ENCODE measurements at places on chromosomes 1 and 21.

- no peak for DNase-seq
- no peaks in the 10 kb centered on the region for H3K27me3 ChIP-seq
- no peaks in the 10 kb centered on the region for H3K4me1 ChIP-seq
These were observed 57.1 kb upstream of the NFASC start for GRCh38 chr1:204813522-204813921.

- H3K4me3 ChIP-seq, result no peak overlapping the region
- no peaks in the 10 kb centered on the region for H3K4me1 ChIP-seq
- no peaks in the 10 kb centered on the region for H3K36me3 ChIP-seq
These were observed 169.4 kb downstream of the C1orf94 start for GRCh38 chr1:34346128-34346527.

- H3K27me3 ChIP-seq, result no peaks in the 10 kb centered on the region
- H3K4me1 ChIP-seq, result no peaks in the 10 kb centered on the region
- H3K36me3 ChIP-seq, result no peaks in the 10 kb centered on the region
- no peak overlapping the region for H3K27ac ChIP-seq
- no peak for DNase-seq
These were observed 255.1 kb upstream of the FGGY start for GRCh38 chr1:59041646-59042277.

GRCh38 chr1:78101514-78101913 is 55.7 kb downstream of the GIPC2 start:
- DNase-seq, result no peak
- peaks cover 16% of the 10 kb centered on the region for H3K4me1 ChIP-seq
- H3K27me3 ChIP-seq, result no peaks in the 10 kb centered on the region
- H3K27ac ChIP-seq, result no peak overlapping the region
- no peak overlapping the region for H3K4me3 ChIP-seq
- no peaks in the 10 kb centered on the region for H3K36me3 ChIP-seq

DNA sequence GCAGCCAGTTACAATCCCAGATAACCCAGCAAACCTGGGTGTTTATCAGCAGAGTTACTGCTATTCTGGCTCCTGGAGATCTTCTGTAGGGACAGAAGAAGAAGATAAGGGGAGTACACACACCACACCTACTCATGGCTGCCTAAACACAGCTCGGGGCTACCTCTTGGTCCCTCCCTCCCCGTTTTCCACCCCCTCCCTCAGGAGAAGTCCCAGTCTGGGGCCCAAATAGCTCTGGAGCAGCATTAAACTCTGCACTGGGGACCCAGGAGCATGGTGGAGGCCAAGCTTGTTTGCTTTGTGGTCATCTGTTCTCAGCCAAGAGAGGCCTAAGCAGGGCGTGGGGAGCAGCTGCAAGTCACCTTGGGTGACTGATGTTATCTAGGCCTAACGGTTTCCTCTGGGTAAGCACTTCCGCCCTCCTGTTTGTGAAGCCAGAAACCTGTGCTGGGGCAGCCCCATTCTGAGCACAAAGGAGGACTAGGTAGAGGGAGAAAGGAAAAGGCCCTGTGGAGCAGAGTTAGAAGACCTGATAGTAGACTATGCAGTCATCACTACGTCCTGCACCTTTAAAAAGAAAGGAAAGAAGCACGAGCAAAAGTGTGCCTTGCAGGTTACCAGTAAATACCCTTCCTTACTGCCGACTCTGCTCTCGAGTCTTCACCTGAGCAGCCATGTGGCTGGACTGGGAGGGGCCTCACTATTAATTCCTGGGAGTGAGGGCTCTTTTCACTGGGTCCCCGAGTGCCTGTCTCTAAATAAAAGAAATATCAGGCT is 2.0 kb upstream of the RCSD1 start:
- H3K27me3 ChIP-seq, result no peaks in the 10 kb centered on the region
- DNase-seq, result no peak
- no peaks in the 10 kb centered on the region for H3K36me3 ChIP-seq
- no peak overlapping the region for H3K4me3 ChIP-seq
- no peak overlapping the region for H3K27ac ChIP-seq
